ENCODE measurements at places on chromosomes 3 and 15.

- no peak for DNase-seq
Observed at GRCh38 chr3:194781617-194782016, 95.9 kb downstream of the FAM43A start.

DNA sequence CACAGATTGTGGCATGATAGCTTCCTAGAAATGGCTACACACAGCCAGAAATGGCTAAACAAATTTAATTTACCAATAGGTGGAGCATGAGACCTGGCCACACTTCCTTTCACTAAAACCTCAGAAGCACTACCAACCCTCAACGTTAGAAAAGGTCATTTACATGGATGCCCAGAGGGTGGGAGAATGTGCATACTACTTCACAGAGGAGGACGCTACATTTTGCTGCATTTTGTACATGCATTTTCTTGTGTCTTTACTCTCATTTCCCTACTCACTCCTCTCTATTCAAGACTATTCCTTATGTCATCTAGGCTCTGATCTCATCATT is 40.1 kb downstream of the C2CD4B start:
- no peak for DNase-seq

DNA sequence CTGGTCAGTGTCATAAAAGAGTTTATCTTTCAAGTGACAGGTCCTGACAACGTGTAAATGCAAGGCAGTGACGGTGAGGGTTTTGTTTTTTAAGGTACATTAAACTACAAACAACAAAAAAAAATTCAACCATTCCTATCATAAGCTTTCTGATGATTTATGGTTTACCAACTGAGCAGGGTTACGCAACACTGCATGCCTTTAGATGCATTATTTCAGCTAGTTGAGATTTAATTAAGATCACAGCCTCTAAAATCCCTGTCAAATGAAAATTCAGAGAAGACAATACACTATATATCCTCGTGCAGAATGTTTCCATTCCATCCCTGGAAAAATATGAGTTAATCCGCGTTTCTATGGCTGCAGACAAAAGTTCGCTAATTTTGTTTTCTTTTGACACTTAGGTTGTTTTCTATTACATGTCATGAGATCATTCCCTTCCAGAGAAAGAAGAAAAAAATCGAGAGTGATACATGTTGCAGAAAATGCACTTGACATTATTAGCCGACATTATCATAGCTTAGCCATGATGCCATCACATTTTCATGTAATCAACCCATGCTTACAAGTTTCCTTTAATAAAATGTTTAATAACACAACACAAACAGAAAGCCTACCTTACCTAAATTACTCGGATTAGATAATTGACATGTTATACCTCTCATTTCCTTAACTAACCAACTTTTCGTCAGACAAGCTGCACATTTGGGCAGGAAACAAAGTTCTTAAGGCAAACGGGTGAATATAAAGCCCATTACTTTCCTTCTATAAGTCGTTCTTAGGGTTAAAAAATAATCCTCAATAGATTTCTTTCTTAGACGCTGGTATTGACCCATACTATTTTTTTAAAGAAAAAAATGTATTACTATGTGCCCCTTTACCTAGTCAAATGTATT is 521.2 kb downstream of the FOXP1 start:
- DNase-seq: no peak

DNA sequence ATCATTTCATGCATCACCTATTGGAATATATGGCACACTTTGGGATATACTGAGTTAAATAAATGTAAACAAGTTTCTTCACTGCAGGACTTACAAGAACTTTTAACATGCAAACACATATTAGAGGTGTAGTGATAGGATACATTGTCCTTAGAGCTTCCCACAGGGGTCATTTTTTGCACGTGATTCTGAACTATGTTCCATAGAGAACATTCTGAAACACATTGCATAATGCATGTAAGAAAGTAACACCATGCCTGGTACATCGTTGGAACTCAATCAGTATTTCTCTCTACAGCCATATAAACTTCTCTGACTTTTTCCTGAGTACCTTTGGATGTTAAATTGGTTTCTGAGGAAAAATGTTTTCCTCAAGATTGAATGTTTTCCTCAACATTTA is 28.3 kb downstream of the MRAS start:
- DNase-seq: no peak

GRCh38 chr3:65177960-65178376 is 490.2 kb upstream of the ADAMTS9 start:
- no peak for DNase-seq

GRCh38 chr15:41966920-41967465 is 5.4 kb downstream of the EHD4 start:
- DNase-seq: no peak

GRCh38 chr3:185353823-185354614 is 8.9 kb upstream of the MAP3K13 start:
- DNase-seq: peak; percentile 8

- DNase-seq: no peak
Observed at GRCh38 chr3:20080956-20081554, 40.8 kb downstream of the KAT2B start.

GRCh38 chr15:37764733-37765191 is 169.7 kb upstream of the TMCO5A start:
- DNase-seq: no peak

DNA sequence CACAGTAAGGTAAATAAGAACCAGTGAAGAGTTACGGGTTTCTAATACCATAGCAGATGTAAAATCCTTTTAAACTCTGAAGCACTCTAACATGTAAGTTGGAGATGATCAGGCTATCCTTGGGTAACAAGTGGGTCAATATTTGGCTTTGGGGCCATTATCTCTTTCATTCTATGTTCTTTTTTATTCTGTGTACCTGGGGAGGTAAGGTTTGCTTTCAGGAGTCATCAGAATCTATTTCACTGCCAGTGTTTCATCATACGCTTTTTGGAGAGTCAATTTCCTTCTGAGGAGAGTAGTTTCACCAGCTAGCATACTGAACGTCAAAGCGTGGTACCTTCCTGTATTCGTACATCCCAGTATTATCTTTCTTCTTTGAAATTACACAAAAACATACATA is 166.5 kb downstream of the GMNC start:
- no peak for DNase-seq

- DNase-seq: no peak
Observed at GRCh38 chr3:66997560-66998112, 471 bp upstream of the KBTBD8 start.

DNA sequence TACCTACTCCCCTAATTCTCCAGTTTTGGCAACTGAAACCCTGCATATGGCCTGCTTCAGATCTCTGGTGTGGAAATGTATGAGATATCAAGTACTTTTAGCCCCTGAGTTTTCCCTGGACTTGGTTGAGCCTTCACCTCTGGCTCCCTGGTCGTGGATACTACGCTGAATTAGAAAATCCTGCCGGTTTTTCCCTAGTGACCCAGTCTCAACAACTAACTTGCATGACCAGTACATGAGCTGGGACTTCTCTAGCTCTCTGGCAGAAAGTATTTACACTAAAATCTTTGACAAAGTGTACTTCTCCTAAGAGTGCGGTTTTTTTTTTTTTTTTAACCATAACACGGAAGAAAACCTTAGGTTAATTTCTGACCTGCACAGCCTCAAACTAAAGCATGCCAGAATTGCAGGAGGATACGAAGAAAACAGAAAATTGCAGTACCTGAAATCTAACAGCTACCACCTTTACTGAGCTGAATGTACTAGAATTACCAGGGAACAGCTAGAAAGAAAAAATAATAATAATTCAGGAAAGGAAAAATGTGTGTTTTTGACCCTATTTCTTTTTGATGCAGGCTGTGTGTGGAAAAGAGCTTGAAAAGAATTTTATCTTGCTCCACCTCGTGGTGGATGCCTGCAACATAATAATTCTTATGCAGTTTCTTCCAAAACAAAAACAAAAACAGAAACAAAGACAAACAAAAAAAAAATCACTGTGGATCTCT is 165.6 kb downstream of the GMNC start:
- no peak for DNase-seq

- no peak for DNase-seq
Observed at GRCh38 chr3:64195789-64196188, 29.5 kb downstream of the PRICKLE2 start.

GRCh38 chr3:30458376-30459171 is 147.8 kb upstream of the TGFBR2 start:
- no peak for DNase-seq

GRCh38 chr3:73453666-73454065 is 171.1 kb downstream of the PDZRN3 start:
- no peak for DNase-seq

- DNase-seq: no peak
Observed at GRCh38 chr3:138114988-138115971, at the start of gene DZIP1L. Gene DZIP1L, minus strand, starts transcription at chr3:138115608. Its CDS starts 11,637 bp downstream, at chr3:138103971.

- no peak for DNase-seq
Observed at GRCh38 chr3:142148044-142148791, 1.1 kb downstream of the TFDP2 start.

GRCh38 chr3:187252311-187252710 is 39.2 kb downstream of the MASP1 start:
- no peak for DNase-seq

DNA sequence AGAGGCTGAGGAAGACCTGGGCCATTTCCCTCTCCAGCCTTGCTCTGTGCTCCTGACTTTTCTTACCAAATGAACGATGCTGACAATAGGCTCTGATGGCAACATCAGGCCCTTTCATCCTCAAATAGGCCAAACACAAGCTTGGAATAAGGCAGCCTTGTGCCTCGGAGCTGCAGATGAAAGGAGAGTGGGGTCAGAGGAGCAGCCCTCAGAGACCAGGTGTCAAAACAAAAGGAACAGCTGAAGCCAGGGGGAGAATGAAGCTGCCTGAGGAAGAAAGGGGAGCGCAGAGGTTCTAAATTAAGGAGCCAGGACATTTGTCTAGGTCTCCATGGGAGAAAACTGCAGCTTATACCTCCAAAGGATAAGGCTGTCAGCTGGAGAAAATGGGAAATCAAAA is 5.1 kb downstream of the BFSP2 start:
- no peak for DNase-seq

DNA sequence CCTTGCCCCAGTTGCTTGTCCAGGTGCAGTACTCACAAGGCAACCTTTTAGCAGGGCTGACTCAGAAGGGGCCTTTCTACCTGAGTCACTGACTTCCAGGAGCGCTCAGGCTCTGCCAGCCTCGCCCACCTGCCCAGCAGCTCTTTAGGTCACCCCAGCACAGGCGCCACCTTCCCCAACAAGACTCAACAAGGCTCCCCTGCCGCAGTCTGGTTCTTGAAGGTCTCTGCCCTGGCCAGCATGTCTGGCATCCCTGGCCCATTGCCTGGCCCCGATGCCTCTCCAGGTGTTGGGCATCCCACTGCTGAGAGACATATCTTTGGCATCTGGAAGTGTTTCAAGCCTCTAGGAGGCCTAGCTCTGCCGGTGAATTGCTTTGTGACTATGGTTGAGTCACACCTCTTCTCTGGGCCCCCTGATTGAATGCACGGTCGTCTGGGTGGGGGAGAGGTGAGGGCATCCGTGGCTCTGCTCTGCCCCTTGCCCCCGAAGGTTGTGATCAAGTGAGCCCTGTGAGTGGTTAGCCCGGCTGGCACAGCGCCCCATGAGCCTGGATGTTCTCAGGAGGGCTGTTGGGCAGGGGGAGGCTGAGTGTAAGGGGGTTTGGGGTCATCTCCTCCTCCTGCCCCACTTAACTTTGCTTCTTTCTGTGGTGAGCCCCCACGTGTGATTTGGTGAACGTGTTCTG is 21.6 kb downstream of the SNX33 start:
- DNase-seq: no peak

DNA sequence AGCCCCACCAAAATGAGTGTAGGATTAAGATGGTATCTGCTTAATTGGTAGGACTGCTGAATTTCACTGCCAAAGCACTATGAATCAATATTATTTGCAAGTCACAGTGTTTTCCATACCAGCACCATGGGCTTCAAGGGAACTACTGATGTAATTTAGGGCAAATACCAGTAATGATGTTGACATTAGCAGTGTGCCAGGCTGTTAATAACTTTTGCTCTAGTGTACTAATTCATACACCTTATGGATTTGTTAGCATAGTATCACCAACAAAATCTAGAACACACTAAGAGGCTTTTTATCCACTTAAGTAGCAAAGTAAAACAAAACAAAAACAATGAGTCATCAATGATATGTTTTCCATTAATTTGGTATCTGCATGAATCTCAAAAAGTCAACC is 888.2 kb downstream of the CADM2 start:
- no peak for DNase-seq

DNA sequence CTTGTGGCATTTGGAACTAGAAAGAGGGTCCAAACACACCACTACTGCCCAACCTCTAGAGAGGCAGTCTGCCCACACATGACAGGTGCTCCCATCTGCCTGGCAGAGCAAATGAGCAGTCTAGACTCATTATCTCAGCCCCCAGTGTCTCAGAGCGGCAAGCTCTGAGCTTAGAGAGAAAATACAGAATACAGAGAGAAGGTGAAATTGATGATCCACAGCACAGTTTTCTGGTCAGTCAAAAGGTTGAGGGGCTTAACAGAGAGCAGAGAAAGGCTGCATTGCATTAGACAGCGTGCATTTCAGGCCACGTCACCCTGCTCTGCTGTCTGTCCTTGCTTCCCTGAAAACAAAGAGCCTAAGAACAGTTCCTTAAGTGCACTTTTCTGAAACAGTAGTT is 135.1 kb downstream of the KCNMB2 start:
- no peak for DNase-seq

DNA sequence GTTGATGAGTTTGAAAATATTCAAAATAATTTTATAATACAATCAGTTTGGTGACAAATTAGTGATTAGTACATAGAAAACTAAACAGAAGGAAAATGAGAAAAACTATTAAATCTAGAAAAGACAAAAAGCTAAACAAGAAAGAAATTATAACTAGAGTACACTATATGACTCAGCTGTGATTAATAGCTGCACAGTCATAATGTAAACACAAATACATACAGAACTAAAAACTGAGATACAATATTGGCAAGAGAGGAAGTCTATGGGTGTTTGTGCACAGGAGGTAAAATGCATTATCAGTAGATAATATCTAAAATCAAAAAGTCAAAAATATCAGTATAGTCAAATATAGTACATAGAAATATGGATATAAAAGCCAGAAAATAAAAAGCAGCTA is 80.7 kb upstream of the PCSK6 start:
- DNase-seq: no peak

DNA sequence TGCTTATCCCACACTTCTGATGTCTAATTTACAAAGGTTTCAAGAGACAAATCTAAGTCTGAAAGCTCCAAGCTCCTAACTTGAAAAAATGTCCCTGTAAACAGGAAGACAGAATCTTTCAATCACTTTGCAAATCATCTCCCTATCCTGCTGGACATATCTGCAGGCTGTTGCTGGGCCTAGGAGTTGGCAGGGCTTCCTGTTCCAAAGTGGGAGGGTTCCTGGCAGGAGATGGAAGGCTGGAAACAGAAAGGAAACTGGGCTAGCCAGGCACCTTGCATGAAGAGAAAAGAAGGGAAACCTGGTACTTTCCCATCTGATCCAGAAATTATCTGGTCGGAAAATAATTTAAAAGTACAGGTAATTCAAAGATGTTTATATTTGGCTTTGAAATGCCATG is 227.3 kb upstream of the IL12A start:
- DNase-seq: no peak

DNA sequence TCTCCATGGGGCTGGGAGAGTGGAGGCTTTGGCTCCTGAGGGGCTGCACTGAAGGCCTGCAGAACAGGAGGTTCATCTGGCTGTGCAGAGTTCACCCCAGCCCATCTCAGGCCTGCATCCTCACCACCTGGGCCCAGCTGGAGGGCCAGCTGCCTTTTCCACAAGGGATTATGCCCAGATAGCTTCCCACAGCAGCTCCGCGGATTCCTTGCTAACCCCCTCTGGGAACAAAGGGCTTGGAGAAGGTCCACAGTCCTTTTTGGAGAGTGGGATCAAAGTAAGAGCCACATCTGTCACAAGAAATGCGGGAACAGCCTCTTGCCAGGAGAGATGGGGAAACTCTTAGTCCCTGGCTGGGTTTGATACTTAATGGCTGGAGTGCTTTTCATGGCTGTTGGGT is 164.7 kb upstream of the RGMA start:
- DNase-seq: no peak

Data from activated naive CD4-positive, alpha-beta T cell (primary cell).